ENCODE measurements at places on chromosomes 2 and 18. TPM values are rescaled to one million over a fixed set of nuclear protein-coding genes. Genes with fewer than 3 reads are reported as not detected.
A peak's percentile ranks its signal among the peaks of the same experiment; 100 is the strongest.

GRCh38 chr2:105915005-105915558 is 170.4 kb downstream of the NCK2 start:
- no peak for DNase-seq

- no peak for DNase-seq
Observed at GRCh38 chr2:197141702-197142473, 168.7 kb downstream of the ANKRD44 start.

Gene ADRA2B
- 1.4 TPM for total RNA-seq

Gene CHRNG
- total RNA-seq = not detected

Gene LYG2
- not detected for total RNA-seq

Gene KYNU
- 0.52 TPM for total RNA-seq

DNA sequence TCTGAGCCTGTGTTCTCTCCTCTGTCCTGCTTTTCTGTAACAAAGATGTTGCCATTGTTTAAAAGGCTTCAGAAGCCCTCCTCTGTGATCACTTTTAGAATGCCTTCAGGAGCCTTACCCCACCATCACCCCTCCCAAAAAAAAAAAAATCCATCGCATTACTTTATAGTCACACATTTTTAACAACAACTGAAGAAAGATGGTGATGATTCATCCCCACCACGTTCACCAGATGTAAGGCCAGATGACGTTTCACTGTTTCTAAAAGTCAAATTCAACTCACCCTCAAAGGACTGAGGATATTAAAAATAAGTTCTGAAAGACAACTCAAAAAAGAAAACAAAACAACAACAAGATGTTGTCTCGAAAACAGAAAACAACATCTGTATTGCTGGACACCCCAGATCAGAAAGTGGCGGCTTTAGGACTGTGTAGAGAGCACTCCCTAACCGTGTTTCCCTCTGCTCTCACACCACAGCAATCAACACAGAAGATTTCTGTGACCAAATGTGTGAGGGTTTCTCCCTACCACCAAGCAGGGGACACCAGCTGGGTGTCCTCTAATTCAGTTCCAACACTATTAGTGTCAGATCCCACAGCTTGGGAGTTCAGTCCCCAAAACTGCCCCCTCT is 61.9 kb upstream of the CREB1 start:
- DNase-seq = no peak

Gene SLC39A10
- total RNA-seq = 12.3 TPM

Gene GNLY
- total RNA-seq = 1.4 TPM

Gene SH3YL1
- total RNA-seq = 11.3 TPM

- no peak for DNase-seq
Observed at GRCh38 chr2:9346885-9347284, 76.4 kb downstream of the ITGB1BP1 start.

Gene FAM117B
- total RNA-seq = 5.2 TPM

DNA sequence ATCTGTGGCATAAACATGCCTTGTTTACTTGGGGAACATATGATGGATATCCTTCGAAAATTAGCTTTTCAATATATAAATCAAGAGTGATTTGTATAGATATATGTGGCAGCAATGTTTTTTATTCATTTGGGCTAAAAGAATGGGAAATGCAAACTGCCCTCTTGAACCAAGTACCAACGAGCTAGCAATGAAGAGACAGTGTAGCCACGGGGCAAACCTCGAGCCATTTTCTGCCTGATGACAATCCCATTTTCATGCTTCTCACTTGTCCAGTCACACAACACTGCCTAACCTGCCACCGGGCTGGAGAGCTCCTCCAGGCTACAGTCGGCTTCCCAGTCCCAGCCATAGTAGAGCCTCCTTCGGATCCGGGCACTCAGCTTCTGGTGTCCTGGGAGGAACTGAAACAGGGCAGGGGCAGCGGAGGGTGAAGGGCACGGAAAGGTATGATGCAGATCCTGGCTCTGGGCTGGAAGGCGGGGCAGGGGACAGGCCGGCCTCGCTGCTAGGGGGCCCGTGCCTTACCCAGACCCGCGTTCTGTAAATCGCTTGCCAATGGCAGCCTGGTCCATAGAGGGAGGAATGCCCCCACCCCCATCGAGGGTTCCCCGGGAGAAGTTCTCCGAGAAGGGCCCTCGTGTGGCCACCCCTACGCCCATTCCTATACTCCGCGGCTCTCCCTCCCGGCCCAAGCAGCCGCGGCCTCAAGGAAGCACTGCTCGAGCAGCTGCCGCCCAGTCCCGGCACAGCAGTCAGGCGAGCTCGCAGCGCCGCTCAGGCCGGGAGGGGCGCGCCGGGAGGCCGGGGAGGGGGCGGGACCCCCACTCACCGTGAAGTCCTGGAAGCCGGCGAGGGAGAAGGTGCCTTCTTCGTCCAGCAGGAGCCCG is 552 bp downstream of the CNPPD1 start:
- DNase-seq = peak; percentile 65

DNA sequence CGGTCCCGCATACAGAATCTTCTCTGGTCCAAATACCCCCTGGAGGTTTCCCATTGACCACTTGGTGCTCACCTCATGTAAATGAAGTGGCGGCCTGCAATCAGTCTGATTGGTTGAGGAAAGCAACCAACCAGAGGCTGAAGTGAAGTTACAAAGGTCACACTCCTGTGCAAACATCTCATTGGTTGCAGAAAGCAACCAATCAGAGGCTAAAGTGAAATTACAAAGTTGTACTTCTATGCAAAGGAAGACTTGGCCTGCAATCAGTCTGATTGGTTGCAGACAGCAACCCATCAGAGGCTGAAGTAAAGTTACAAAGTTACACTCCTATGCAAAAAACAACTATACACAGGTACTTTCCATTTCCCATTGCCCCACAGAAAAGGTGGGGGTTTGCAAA is 2.5 kb upstream of the SP100 start:
- DNase-seq = no peak

DNA sequence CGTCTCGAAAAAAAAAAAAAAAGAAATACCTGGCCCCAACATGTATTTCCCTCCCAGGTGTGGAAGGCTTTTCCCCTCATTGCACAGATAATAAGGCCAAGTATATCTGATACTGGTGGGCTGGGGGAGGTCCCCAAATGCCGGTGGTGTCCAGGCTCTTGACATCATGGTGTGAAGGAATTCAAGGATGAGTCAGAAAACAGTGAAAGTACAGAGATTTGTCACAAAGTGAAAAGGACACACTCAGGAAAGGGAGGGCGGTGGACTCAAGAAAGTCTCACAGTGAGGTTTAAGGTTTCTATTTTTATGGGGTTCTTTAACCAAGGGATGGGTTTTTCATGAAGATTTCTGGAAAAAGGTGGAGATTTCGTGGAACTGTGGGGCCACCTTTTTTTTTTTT is 37.8 kb upstream of the FZD5 start:
- no peak for DNase-seq

GRCh38 chr18:35091841-35092240 is 50.6 kb downstream of the MAPRE2 start:
- DNase-seq = no peak

DNA sequence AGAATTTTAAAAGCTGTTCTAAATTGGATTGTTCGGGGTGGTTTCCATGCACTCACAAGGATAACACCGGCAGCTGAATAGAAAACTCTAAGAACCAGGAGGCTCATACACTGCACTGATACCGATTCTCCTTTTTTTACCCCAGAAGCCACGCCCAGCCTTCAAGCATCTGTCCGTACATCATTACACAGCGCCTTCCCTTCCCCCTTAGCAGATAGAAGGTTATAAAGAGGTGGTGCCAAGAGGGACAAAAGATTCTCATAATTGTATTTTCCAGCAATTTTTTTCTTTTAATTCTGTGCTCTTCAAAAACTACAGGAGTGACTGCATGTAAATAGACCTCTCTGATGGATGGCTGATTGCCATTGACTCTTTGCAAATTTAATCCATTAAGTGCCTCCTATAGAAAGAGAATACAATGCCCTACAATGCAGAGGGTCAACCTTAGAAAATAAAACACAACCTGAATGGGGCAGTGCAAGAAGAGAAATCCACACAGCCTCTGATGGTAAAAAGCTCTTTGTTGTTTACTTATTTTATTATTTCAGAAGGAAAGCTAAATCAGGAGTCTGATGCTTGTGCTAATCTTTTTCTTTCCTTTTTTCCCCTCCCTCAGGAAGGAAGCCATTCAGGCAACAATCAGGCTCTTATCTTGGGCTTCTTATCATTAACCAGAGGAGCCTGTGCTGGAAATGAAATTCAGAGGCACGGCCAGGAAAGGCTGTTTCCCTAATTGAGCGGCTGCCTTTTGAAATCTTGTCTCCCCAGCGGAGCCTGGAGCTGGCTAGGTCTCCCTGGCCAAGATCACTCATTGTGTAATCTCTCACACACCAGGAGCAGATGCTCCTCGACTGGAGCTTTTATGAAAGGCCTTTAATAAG is 198.9 kb upstream of the NABP1 start:
- peak; percentile 72 for DNase-seq

GRCh38 chr2:55269645-55269990 is 587 bp upstream of the MTIF2 start:
- DNase-seq = no peak

Gene HOXD11
- not detected for total RNA-seq

DNA sequence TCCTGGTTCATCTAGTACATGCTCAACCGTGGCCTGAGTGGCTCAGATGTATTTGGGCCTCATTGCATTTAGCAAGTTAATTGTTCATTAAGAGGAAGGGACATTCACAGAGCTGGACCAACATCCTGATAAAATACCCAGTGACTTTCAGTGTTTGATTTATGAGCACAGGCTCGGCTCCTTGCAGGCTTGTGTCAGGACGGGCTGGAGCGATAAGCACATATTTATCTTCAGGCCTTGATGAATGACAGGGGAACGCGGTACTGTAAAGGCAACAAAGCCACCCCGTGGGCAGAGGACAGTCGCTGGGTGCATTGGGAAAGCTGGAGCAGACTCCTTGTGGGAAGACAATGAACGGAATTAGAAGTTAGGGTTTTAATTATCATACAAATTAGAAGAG is 548.6 kb upstream of the HS6ST1 start:
- DNase-seq = no peak

DNA sequence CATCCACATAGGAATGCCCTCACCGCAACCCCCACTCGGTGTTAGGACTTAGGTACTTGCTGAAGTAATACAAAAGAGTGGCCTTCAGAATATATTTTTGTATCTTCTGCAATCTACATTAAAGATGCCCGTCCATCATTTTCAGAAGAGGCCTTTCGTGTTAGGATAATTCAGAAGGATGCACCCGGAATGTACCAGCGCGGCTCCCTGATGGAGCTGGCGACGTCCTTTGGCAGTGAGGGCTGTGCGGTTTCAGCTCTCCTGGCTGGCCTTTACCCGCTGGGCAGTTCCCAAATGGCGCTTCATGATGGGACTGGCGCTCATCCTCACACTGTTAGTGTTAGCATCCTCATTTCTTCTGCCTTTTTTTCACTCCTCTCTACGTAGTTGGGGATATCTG is 15.3 kb downstream of the TWIST2 start:
- DNase-seq = peak; percentile 52

DNA sequence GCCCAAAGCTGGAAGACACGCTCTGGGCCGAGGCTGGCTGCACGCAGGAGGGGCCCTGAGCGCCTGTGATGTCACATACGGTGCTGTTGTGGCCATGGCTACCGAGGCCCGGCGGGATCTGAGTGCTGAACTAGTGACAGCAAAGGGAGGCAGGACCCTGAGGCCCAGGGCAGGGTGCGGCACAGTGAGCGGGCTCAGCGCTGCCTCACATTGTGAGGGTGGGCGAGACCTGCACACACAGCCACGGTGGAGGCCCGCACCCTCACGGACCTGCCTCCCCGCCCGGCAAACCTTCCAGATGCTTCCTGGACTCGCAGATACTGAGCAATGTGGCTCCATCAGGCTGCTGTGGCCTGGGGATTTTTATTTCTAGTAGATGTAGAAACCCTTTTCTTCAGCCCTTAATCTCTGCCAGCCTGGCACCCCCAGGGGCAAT is 133.8 kb upstream of the CTDP1 start:
- DNase-seq = no peak

GRCh38 chr2:26504002-26504401 is 26.1 kb upstream of the OTOF start:
- no peak for DNase-seq

Gene TEX44
- not detected for total RNA-seq

GRCh38 chr2:152573168-152573567 is 144.1 kb downstream of the PRPF40A start:
- no peak for DNase-seq

- DNase-seq = no peak
Observed at GRCh38 chr2:43448011-43448821, 147.6 kb downstream of the THADA start.

- peak; percentile 88 for DNase-seq
Observed at GRCh38 chr2:239275847-239276831, 124.7 kb downstream of the HDAC4 start.

Gene SYT4
- 14.5 TPM for total RNA-seq

- DNase-seq = no peak
Observed at GRCh38 chr2:174180165-174180724, 68.1 kb downstream of the OLA1 start.

DNA sequence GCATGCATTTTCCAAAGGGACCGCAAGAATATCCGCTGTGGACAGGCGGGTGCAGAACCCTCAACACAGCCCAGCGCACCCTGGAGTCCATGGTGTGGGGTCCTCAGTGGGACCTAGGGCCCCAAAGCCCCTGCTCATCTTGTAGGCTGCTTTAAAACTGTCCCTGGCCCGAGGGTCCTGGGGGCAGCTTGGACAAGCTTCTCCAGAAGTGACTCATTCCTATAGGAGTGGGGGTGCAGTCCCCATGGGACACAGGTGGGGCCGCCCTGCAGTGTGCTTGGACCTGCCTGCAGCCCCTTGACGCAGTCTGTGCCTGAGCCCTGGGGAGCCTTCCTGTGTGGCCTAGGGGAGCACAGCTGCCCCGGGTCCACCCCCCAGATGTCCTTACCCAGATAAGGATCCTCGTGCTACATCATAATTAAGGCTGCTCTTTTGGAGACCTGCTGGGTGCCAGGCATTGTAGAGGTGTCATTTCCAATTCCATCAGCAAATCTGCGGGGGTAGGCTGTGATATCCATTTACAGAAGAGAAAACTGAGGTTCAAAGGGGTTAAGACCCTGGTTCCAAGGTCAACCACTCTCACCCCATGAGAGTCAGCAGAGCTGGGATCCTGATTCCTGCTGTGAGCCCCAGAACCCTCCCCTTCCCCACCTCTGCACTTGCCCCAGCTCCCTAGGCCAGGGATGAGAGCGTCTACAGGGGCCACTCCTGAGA is 1.7 kb upstream of the HS6ST1 start:
- DNase-seq = peak; percentile 57

GRCh38 chr18:8469544-8470130 is 139.6 kb upstream of the RAB12 start:
- peak; percentile 54 for DNase-seq

GRCh38 chr2:159243529-159243928 is 43.0 kb downstream of the WDSUB1 start:
- no peak for DNase-seq

- DNase-seq = no peak
Observed at GRCh38 chr2:237289139-237289538, 124.8 kb downstream of the COL6A3 start.

DNA sequence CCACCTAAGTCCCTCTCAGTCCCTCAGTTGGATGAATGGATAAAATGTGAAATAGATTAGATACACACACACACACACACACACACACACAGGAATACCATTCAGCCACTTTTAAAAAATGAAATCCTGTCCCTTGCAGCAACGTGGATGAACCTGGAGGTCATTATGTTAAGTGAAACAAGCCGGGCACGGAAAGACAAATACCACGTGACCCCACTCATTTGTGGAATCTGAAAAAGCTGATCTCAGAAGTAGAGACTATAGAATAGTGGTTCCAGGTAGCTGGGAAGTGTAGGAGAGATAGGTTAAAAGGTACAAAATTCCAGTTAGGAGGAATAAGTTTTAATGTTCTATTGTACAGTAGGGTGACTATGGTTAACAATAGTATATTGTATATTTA is 31.0 kb downstream of the TTC32 start:
- DNase-seq = no peak
